ENCODE measurements at places on chromosomes 11 and 22.

- DNase-seq: no peak
Measured at GRCh38 chr11:2818503-2818902, 67.1 kb downstream of the CDKN1C start.

DNA sequence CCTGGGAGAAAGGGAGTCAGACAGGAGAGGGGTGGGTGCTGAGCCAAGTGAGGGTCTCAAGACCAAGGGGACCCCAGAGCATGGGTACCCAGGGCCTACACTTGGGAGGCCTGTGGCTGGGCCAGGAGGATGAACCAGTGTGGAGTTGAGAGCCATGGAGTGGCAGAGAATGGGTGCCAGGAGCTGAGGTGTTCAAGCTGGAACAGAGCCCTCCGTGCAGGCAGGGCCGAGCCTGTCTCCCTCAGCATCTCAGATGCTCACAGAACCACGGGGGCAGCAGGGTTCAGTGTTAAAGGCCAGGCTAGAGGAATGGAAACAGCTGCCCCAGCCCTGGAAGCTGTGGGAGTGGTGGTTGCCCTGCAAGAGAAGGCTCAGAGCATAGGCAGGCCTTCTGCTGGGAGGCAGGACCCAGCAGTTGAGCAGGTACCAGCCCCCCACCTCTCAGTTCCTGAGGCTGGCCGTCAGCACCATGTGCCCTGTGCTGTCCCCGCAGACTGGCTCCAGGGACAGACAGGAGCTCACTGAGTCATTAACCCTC, 32.3 kb downstream of the RSPH14 start:
- no peak for DNase-seq

DNA sequence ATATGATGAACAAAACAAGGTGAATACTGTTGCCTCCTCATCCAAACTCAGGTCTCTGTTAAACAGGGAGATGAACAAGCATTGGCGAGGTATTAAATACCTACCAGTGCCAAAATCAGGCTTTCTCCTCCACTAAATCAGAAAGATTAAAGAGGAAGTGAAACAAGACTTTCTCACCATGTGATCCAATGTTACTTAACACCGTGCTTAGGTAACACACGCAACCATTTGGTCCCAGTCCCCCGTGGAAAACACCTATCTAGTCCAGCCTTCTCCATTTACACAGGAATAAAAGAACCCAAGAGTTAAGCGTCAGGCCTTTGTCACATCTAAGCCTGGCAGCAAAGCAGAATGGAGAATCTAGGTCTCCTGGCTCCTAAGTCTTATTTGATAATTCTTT, 34.5 kb downstream of the TENM4 start:
- DNase-seq: no peak

DNA sequence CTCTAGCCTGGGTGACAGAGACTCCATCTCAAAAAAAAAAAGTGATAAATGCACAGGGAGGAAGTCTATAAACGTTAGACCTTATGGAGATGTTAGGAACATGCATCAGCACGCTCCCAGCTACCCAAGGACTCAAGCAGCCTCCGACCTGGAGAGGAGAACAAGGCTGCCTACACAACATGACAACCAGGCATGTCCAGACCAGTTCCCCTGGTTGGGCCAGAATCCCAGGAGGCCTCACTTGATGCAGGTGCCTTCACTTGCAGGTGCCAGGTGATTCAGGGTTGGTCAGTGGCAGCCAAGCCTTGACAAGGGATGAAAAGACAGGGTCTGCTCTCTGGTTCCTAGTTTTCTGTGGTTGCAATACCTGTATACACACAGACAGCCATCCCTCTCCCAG, 5.9 kb downstream of the RANGAP1 start:
- no peak for DNase-seq

DNA sequence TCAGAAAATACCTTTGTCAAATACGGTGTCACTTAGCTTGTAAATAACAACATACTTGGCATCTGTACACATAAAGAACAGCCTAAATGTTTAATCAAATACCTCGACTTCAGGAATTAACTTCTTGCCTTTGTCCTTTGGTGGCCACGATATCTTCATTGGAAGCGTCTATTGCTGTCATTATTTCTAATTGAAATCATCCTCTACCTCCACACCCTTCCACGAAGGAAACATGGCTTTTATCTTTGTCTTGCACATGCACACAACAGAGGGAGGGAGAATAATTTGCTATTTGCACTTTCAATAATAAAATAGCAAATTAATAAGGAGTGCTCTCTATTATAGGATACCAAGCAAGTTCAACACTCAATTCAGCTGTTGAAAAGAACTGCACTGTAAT, 25.8 kb upstream of the SOX6 start:
- no peak for DNase-seq

GRCh38 chr11:8871962-8872361, 39.0 kb upstream of the AKIP1 start:
- no peak for DNase-seq

DNA sequence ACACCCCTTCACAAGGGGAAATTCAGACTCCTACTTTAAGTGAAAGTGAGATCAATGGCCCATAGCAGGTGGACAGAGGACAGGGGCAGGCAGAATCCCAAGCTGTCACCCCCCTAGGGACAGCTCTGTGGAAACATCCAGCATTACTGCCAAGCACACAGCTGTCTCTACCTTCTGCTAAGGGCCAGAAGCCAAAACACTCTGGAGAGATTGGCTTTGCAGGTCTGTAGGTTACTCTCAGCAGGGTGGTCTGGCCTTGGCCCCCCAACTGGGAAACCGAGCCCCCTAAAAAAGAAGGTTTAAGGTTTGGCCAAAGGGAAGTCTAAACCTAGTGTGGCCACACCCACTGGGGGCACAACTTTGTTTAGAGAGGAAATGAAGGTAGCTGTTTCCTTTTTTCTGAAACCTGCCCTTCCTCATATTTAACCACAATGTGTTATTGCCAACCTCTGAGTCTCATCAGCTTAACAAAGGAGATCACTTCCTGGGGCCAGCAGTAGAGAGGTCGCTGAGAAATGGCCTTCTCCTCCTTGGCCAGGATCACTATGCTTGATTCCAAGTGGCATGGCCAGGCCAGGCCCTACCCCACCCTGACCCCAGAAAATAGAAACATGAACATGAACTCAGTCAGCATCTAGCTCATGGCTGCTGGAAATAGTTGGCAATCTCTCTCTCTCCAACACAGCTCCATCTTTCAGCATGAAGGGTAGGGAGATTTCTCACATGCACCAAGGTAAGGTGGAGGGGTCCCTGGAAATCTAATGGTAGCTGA, 25.9 kb upstream of the SCARF2 start:
- DNase-seq: no peak

GRCh38 chr11:97893612-97894011, 1127.1 kb upstream of the CNTN5 start:
- no peak for DNase-seq

Data from anterior cingulate cortex (tissue), 58 donors.